ENCODE measurements at places on chromosomes 1 and 21.

DNA sequence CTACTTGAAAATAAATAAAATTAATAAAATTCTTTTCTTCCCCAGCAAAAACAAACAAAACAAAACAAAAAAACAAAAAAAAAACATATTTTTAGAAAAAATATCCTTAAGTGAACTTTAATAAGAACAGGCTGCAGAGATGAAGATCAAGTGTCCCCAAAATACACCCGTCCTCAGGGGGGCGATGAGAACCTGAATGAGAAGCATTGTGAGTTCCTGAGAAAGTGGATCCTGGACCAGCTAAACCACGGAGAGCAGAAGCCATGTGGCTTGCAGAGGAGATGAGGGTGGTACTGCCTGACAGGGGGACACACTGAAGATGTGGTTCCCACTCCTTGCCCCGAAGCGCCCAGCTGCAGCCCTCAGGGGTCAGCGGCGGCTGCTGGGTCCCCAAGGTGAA, 89.3 kb downstream of the ITPKB start:
- peak; percentile 51 for DNase-seq

- DNase-seq = no peak
Observed at GRCh38 chr1:46102769-46103476, 29.5 kb downstream of the PIK3R3 start.

- peak; percentile 59 for DNase-seq
Observed at GRCh38 chr1:149844101-149844500, 55.3 kb upstream of the BOLA1 start.

- no peak for DNase-seq
Observed at GRCh38 chr21:31760931-31761330, 29.0 kb upstream of the SCAF4 start.

DNA sequence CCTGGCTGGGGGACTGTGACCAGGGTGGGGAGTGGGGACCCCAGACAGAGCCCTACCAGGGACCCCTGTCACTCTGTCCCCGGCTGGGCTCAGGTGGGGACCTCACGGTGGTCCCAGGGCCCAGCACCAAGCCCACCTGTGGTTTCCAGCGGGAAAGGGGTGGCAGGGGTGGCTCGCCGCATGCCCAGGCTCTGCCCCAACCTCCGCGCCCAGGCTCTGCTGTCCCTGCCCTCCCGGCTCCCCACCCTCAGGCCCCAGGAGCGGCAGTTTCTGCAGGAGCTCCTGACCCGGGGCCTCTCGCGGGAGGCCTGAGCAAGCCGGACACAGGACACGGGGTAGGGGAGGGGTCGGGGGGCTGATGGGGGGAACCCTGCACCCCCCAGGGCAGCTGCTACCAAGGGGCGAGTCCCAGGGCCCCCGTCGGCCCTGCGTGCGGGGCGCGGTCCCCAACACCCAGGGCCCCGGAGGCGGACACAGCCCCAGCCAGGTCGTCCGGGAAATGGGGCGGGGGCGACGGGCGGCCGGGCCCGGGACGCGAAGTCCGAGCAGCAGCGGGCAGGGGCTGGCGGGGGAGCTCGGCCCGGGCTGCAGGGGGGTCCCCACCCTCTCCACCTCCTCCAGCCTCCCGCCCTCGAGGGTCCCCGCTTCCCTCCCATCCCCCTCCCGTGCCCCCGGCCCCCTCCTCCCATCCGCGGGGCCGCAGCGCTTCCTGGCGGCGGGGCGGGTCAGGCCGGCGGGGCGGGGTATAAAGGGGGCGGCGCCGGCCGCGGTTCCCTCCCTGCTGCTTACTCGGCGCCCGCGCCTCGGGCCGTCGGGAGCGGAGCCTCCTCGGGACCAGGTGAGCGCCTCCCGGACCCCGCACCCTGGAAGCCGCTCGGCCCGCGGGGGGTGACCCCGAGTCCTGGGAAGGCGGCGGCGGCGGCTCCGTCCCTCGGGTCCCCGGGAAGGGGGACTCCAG, at the start of gene COL6A2:
Gene COL6A2 (plus strand): TSS at position 777 of the 958 bp plus-strand sequence.
- no peak for DNase-seq

DNA sequence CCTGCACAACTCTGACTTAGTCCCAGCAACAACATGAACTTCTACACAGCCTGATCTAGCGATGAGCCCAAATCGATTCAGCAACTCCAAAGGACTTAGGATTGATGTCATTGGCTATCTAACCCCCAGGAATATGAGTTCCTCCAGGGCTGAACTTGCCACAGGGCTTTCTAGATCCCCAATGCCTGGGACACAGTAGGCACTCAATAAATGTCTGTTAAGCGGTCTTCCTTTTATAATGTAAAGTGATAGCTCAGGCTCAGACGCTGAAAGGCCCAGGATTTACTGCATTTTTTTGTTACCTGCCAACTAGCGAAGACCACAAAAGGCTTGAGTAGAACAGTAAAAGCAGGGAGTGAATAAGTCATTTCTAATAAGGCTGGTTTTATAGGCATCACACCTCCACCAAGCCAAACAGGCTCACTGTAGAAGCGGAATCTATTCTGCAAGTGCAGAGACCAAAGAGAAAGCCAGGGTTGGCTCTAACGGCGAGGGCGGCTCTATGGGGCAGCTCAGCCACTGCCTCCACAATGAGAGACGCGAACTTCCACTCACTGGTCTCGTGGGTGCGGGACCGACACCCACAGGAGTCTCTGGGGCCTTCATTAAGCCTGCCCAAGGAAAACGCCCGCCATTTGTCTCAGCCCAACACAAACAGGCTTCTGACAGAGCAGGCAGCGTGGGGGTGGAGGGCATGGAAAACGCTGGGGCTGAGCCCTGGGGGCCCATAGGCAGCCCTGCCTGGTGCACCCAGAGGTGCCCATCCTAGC, 52.0 kb downstream of the HLCS start:
- DNase-seq = no peak

- DNase-seq = no peak
Observed at GRCh38 chr1:119466445-119466844, 40.6 kb upstream of the HSD3B1 start.

DNA sequence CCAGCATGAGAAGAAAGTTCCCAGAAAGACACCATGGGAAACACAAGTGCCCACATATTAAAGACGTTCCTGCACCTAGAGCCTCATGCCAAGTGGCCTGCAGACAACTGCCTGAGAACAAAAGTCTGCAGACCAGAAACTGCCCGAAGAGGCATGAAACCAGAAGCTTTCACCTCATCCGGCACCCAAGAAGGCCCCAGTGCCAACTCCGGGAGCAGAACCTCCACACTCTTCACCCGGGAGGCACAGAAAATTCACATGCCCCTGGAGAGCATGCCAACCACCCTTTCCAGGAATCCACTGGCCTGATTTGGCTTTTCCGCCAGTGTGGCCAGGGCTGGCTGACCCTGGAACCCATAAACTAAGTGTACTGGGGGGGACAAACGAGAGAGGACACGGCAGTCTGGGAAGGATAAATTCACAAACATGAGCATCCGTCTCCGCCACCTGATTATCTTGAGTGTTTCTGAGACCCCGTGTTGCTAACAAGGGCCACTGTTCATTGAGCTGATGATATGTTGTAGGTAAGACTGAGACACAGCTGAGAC, 6.8 kb downstream of the TFF2 start:
- DNase-seq = no peak

- DNase-seq = no peak
Observed at GRCh38 chr1:232786845-232787455, 18.3 kb upstream of the MAP10 start.

DNA sequence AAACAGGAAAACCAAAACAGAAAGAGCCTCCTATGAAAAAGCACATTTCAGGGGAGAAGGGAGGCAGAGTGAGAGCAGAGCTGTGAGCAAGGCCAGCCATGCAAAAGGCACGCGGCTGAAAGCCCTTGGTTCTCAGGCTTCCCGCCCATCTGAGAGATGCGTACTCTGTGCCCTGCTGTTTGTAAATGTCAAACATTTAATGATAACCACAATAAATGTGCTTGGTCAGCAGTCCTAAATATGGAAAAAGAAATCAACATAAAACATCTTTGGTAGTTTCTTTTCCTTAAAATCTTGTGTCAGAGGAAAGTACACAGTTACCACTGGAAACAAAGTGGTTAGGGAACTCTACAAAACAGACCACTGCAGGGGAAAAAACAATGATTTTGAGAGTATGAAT, 283.1 kb downstream of the DSCAM start:
- no peak for DNase-seq

GRCh38 chr1:64484651-64485050, 14.7 kb downstream of the CACHD1 start:
- no peak for DNase-seq

GRCh38 chr1:18085387-18086074, 22.1 kb upstream of the IGSF21 start:
- DNase-seq = no peak

DNA sequence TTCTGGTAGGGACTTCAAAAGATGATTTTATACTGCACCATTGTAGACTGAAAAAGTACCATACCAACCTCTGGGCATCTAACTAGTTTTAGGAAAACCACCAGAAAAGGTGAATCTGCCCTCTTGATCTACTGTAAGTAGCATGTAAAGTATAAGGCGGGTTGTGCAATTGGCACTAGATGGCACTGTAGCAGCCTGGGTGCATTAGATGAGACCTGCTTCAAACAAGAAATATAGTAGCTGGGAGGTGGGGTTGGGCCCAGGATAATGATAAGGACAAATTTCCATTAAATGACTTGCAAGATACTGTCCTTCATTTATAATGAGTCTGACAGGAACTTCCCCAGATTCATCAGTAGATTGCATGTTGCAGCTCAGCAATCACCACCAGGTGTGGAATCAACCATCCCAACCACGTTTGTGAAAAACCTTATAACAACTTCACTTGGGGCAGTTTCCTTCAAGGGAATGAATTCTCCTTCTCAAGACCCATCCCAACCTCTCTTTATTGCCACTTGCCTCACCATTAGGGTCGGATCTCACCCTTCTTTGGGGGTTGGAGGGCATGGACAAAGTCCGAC, 37.3 kb upstream of the IL10 start:
- peak; percentile 73 for DNase-seq

DNA sequence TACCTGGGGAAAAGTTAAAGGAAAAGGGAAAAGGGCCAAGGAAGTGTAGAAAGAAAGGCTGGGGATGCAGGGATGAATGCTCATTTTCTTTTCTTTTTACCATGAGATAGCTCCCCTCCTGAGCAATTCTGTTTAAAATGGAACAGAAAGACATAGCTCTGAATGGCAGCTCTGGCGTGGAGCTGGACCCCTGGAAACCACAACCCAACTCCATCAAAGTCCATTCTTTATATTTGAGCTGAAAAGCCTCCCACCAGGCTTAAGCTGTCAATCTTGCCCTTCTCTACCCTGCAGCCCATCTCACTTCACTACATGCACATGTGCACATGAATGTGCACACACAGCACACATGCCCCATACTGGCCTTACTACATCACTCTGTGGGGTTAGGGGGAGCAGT, 69.2 kb downstream of the TNR start:
- no peak for DNase-seq

DNA sequence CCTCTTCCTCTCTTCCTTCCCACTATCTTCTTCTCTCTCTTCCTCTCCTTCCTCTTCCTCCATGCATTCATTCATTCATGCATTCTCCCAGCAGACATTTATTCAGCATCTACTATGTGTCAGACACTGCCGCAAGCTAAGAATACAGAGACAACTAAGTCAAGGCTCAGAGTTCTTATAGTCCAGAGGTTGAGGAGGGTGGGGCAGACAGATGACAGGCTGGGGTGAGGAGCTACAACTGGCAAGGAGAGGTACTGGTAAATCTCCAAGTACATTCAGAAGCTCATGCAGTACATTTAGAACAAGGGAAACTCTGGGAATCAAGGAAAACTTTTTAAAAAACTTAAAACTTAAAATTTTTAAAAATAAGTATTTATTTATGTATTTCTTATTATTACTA, 56.4 kb upstream of the FMOD start:
- DNase-seq = no peak

- no peak for DNase-seq
Observed at GRCh38 chr1:109624201-109625010, 4.8 kb downstream of the AMPD2 start.

GRCh38 chr1:154263465-154264332, 8.7 kb upstream of the HAX1 start:
- no peak for DNase-seq

GRCh38 chr1:104163912-104164476, 414.3 kb downstream of the AMY1C start:
- peak; percentile 45 for DNase-seq

DNA sequence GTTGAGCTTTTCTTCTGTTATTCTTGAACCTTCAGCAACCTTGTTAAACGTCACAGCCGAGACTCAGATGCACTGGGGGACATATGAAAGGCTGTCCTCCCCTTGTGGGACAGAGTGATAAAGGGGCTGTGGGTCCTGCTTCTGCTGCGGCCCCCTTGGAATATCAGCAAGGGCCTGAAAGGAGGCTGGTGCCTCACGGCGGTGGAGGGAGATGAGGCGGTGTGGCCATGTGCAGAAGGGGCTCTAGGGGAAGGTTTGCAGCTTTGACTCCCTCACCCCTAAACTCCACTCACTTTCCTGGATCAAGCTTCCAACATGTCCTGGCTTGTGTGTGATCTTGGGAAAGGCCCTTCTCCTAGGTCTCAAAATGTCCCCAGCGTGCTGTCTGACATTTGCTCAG, 270.7 kb upstream of the CSF3R start:
- DNase-seq = no peak

DNA sequence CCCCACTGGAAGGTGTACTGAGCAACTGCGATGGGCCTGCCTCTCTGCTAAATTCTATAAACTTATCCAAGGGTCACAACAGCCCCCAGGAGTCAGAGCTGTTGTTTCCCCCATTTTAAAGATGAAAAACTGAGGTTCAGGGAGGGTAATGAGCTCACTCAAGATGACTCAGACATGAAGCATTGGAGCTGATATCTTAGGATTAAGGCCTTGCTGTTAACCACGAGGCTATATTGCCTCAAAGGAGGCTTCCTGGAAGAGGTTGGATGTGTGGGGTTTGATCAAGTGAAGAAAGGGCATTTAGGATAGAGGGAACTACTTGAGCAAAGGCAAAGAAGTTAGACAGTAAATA, 6.7 kb downstream of the LDLRAP1 start:
- DNase-seq = peak; percentile 70

- DNase-seq = no peak
Observed at GRCh38 chr1:24771574-24771973, 26.3 kb downstream of the CLIC4 start.

- DNase-seq = no peak
Observed at GRCh38 chr1:17393230-17393629, 21.2 kb downstream of the PADI6 start.

DNA sequence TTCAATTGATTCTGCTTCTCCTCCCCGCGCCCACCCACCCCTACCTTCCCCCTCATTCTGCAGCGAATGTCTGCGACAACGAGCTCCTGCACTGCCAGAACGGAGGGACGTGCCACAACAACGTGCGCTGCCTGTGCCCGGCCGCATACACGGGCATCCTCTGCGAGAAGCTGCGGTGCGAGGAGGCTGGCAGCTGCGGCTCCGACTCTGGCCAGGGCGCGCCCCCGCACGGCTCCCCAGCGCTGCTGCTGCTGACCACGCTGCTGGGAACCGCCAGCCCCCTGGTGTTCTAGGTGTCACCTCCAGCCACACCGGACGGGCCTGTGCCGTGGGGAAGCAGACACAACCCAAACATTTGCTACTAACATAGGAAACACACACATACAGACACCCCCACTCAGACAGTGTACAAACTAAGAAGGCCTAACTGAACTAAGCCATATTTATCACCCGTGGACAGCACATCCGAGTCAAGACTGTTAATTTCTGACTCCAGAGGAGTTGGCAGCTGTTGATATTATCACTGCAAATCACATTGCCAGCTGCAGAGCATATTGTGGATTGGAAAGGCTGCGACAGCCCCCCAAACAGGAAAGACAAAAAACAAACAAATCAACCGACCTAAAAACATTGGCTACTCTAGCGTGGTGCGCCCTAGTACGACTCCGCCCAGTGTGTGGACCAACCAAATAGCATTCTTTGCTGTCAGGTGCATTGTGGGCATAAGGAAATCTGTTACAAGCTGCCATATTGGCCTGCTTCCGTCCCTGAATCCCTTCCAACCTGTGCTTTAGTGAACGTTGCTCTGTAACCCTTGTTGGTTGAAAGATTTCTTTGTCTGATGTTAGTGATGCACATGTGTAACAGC, 339.9 kb downstream of the NTNG1 start:
- no peak for DNase-seq
